ENCODE measurements at places on chromosomes 5 and 9.

GRCh38 chr5:133200256-133200655, 148.4 kb downstream of the HSPA4 start:
- DNase-seq, result no peak

DNA sequence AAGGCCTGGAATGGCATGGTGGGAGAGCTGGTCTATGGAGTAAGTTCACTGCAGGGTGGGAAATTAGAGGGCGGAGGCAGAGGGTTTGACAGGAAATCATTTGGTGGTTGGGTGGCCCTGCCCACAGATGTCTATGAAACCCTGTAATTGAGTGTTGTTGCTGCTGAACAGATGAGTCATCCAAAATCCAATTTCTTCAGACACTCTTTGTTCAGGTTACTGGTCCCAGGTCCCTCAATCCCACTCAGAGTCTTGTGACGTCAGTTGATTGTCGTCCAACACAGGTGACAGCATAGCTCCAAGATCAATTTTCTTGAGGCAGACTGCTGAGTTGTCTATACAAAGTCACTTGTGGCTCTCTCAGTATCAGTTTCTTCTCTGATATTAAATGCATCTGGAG, 208.6 kb downstream of the GRIA1 start:
- DNase-seq, result no peak

DNA sequence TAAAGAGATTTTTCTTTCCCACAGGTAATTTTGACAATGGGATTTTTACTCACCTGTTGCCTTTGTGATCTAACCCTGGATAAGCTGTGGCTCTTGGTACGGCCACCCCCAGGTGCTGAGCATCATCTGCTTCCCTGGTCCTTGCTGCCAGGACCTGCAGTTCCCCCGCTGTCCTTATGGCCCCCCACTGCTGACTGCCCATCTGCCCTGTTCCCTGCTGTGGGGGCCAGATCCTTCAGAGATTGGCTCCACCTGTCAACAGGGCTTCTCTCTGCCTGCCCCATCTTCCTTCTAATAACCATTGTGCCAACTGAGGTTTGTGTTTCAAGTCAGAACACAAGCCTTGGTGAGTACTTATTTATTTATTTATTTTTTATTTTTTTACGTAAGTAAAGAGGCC, 183.3 kb downstream of the MAPKAP1 start:
- DNase-seq, result no peak

GRCh38 chr5:75152860-75153259, 83.8 kb downstream of the ANKRD31 start:
- DNase-seq, result no peak

DNA sequence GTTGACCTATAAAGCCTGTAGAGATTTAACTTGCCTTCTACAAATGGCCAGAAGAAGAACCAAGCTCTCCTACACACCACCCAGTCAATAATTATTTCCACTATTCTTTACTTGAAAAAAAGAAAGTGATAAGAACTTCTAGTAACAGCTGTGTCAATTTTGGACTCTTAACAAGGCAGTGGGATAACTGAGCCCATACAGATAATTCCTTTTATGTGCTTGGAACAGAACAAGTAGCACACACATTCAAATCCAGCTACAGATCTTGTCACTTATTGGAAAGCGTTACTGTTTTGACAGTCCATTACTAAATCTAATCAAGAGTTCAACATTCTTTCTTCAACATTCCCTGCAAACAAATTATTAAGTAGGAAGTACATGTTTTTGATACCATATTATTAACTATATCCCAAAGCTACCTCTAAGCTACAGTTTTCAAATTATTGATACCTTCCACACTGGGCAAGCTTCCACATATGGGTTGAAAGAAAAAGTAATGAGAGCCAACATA, 6.3 kb downstream of the PTGER4 start:
- DNase-seq, result no peak

DNA sequence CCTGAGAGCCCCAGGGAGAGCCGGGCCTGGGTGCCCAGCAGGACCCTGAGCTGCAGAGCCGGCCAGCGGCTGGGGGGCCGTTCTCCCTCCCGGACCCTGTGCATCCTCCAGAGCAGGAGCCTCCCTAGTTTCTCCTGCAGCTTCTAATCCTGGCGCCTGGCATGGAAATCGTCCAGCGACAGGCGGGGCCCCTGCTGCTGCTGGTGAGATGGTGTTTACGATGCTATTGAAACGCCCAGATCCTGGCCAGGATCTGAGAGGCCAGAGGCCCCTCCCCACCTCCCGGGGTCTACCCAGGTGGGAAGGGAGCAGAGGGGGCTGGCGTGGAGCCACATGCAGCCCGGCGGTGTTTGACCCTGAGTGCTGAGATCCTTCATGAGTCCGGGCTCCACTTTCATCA, 38.2 kb upstream of the CEP72 start:
- DNase-seq, result no peak

GRCh38 chr5:52989781-52990527, 802 bp downstream of the ITGA2 start:
- DNase-seq, result no peak

DNA sequence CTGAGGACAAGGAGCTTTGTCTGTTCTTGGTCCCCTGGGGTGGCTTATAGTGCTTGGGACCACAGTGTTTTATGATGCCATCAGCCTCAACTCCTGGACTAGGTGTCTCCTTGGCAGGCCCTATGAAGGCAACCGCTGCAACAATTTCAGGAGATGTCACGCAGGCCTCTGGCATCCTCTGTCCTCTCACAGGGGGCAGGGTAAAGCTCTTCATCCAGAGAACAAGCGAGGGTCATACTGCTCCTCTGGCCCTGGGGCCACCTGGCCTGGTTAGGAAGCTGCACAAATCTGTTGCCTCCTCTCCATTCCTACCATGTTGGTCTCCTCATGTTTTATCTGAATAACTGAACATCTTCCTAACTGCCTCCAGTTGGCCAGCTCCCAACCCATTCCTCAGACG, 148.9 kb upstream of the SPEF2 start:
- no peak for DNase-seq

DNA sequence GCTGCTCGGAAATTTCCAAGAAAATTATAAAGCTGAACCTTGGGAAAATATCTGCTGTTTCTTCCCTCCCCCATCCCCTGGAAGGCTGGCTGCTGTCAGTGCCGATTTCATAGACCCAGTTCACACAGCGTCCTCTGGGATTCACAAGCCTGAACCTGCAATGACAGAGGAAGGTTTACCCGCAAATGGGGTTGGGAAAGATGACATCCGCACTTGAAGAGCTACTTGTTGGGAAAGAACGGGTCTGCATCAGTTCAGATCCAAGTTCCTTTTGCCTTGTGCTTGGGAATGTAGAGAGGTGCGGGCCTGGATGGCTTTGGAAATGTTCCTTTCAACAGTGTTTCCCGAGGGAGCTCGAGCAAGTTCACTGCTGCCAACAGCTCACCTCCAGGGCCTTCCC, 13.9 kb downstream of the PCDH12 start:
- no peak for DNase-seq

DNA sequence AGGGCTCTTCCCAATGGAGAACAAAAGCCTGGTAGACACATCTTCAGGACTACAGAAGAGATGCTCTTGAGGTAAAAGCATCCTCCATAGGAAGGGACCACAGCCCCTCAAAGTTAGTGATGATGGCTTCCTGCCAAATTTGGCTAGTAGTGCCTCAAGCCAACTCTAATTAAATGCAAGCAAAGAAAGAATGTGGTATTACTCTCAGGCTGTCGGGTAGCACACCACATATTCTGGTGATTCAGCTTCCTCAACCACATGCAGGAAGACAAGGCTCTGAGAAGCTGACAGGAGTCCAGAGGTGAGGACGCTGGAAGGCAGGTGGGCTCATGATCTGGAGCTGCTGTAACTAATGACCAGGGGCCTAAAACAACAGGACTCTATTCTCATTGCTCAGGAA, 37.2 kb upstream of the S1PR3 start:
- DNase-seq, result no peak

- no peak for DNase-seq
These were observed 74.0 kb downstream of the GNAQ start for GRCh38 chr9:77957652-77958051.

DNA sequence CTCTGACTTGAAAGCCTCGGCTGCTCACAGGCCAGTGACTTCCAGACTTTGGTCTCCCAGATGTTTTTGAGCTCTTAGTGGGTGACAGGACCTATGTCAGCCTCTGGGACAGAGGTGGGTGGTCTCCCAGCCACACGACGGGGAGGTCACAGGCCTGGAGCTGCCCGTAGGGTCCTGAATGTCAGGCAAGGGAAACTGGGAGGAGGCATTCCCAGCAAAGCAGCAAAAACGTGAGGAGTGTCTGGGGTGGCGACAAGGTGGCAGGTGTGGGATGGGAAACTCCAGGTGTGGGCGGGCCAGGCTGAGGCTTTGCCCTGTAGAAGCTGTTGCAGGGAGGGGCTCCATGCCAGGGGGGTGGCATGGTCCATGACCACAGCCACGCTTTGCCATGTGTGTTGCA, 110.5 kb downstream of the CACNA1B start:
- DNase-seq, result no peak

- DNase-seq, result peak; percentile 64
These were observed 89.5 kb downstream of the EPB41L4A start for GRCh38 chr5:112329419-112330090.

GRCh38 chr5:172008689-172009141, 2.3 kb upstream of the FBXW11 start:
- no peak for DNase-seq

DNA sequence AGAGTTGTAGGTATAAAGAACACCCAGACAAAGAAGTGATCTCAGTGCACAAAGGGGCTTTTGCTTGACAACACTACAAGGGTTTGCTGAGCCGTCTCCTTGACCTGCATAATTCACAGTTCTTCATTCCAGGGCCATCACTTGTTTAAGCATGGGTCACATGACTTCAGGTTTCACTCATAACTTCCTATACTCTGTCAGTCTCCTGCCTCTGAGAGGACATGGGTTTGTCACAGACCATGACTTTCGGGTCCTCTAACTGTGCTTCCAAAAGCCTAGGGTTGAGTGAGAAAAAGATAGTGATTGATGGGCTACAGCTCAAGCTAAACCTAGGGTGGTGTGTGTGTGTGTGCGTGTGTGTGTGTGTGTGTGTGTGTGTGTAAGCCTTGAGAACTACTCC, 166.4 kb downstream of the CDH6 start:
- DNase-seq, result no peak

- no peak for DNase-seq
These were observed 128.9 kb downstream of the BARX1 start for GRCh38 chr9:93826209-93826608.

- no peak for DNase-seq
These were observed 19.2 kb downstream of the TEX53 start for GRCh38 chr9:114638404-114638803.

GRCh38 chr5:54234304-54234933, 76.0 kb downstream of the ARL15 start:
- peak; percentile 49 for DNase-seq

DNA sequence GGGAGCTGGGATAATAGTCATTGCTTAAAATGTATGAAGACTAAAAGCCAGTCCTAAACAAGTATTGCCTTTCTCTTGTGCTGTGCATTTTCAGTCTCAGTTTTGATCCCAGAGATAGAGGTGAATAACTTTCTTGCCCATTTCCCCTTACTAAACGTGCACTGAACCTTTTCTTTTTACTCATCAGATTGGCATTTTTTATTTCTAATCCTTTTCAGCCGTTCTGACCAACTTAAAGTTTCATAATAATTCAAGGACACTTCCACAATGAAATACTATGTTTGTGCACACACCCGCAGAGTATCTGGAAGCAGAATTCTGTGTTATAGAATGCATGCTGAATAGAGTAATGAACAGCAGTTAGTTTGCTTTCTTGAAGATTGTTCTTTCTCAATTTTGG, 343.6 kb downstream of the LRRC70 start:
- no peak for DNase-seq

GRCh38 chr5:33832404-33833236, 59.2 kb downstream of the ADAMTS12 start:
- DNase-seq, result no peak

DNA sequence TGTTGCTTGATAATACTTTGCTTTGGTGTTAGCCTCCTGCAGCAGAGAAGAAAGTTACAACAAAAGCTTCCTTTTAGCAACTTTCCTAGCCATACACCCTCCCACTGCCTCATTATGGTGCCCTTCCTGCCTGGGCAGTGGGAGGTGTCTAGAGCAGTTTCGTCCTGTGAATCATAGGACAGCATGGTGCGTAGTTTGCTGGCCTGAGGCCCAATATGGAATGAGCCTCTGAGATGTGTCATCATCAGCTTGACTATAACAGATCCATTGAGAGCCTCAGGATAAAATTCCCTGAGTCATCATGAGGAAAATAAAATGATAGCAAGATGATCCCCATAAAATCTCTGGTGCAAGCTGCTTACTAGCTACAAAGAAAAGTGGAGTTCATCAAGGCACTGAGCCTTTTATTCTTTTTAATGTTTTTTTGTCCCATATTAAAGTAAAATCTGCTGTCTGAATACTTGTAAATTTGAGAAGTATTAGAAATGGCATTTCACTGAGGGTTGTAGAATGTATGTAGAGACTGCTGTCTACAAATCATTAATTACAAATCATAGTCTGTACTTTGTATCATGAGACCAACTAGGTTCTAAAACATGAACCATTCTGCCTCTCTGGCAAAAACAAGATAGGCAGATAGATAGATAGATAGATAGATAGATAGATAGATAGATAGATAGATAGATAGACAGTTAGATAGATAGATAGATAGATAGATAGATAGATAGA, 303.0 kb upstream of the PDE4D start:
- DNase-seq, result no peak

GRCh38 chr5:133252133-133252480, 200.3 kb downstream of the HSPA4 start:
- no peak for DNase-seq

DNA sequence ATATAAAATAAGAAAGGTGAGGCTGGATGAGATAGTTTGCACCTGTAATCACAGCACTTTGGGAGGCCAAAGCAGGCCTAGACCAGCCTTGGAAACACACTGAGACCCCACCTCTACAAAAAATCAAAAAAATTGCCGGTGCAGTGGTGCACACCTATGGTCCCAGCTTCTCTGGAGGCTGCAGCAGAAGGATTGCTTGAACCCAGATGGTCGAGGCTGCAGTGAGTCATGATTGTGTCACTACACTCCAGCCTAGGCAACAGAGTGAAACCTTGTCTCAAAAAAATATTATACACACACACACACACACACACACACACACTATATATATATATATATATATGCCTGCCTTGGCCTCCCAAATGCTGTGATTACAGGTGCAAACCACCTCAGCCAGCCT, 1.3 kb downstream of the SLC35D2 start:
- no peak for DNase-seq

DNA sequence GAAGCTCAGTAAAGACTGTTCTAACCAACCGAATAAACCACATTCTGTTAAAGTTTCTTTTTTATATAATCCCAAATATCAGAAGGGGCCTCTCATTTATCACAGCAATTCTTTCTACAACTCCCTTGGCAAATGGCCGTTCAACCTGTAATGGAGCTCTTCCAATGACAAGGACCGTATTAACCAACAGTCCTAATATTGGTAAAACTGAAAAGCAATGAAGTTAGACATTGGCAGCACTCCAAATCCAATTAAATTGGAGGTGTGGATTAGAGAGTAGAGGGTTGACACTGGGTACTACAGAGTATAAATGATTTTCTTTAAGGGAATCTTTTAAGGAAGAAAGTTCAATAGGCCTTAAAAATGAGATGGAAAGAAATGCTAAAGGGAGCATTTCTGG, 842 bp downstream of the TMED7 start:
- no peak for DNase-seq

GRCh38 chr5:50667653-50668595, 1.5 kb downstream of the PARP8 start:
- peak; percentile 88 for DNase-seq

Data from OCI-LY7 (cell line).